ENCODE measurements at places on chromosomes 12 and 14. TPM values are rescaled to one million over a fixed set of nuclear protein-coding genes. Genes with fewer than 3 reads are reported as not detected.

Gene GDF3
- total RNA-seq = 0.16 TPM

Gene ZDHHC22
- total RNA-seq = under 0.01 TPM

Gene RHOJ
- 312 TPM for total RNA-seq

Gene KRT82
- not detected for total RNA-seq

Gene SERPINA5
- not detected for total RNA-seq
